ENCODE measurements at places on chromosomes 16 and 17.
A peak's percentile ranks its signal among the peaks of the same experiment; 100 is the strongest.

GRCh38 chr16:57648581-57649442 is 19.3 kb upstream of the ADGRG3 start:
- DNase-seq: peak; percentile 73

GRCh38 chr17:75720656-75721462 is at the start of gene ITGB4:
TSS of gene ITGB4 (plus strand) at chr17:75721459. CDS start at chr17:75724704, 3,245 bp downstream.
- DNase-seq: peak; percentile 77

GRCh38 chr17:52024300-52024870 is 134.1 kb downstream of the CA10 start:
- no peak for DNase-seq

DNA sequence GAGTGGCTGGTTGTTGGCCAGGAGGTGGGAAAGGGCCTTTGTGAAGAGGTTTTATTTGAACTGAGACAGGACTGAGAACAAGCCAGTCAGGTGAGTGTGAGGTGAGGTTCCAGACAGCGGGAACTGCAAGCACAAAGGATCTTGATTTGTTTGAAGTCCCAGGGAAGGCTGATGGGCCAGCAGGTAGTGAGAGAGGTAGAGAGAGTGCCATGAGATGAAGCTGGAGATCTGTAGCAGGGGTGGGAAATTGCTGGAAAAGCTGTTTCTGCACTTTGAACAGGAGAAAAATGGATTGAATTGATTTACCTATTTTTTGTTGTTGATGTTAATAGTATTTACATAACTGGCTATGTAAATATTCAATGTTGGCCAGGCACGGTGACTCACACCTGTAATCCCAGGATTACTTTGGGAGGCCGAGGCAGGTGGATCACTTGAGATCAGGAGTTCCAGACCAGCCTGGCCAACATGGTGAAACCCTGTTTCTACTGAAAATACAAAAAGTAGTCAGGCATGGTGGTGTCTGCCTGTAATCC is 7.7 kb upstream of the DCTPP1 start:
- no peak for DNase-seq

GRCh38 chr17:57349541-57350247 is 93.4 kb downstream of the MSI2 start:
- no peak for DNase-seq

DNA sequence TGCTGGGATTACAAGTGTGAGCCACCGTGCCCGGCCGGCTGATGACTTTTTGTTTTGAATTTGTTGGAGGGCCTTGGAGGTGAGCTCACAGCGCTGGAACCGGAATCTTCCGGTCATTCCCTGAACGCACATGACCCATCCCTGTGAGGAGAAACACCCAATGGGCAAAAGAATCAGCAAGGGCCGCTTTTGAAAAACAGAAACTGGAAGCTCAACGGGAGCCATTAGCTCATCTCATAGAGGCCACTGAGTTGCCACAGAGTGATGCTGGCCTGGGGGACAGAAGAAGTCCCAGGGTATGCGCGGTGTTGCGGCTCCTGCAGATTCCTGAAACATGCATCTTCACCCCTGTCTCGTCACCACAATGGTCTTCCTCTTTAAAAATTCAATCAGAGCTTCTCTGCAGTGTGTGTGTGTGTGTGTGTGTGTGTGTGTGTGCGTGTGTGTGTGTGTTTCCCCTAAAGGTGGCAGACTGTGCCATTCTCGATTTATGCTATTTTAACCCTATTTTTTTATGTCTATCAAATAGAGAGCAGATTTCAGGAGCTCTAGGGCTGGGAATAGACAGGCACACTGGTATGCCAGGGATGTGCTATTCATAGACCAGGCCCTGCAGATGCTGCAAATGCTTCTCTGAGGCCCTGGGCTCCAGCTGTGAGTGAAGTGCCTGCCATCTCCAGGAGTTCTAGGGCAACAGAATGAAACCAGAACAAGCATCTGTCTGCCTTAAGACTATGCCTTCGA is 68.3 kb downstream of the MARCHF10 start:
- peak; percentile 9 for DNase-seq

GRCh38 chr17:8888704-8889302 is 21.3 kb upstream of the PIK3R6 start:
- DNase-seq: no peak
